ENCODE measurements at places on chromosomes 5 and 9.

DNA sequence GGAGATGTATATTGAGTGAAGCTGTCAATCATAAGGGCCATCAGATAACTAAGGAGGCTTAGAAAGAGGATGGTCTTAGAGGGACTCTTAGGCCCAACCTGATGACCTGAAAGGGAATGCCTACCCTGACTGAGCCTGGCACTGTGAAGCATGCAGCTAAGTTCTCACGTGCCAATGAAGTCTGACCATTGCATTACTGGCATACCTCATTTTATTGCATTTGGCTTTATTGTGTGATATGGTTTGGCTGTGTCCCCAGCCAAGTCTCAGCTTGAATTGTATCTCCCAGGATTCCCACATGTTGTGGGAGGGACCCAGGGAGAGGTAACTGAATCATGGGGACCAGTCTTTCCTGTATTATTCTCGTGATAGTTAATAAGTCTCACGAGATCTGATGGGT is 421.6 kb upstream of the SGCD start:
- DNase-seq = no peak

GRCh38 chr5:175680463-175680862 is 22.6 kb downstream of the HRH2 start:
- DNase-seq = no peak

DNA sequence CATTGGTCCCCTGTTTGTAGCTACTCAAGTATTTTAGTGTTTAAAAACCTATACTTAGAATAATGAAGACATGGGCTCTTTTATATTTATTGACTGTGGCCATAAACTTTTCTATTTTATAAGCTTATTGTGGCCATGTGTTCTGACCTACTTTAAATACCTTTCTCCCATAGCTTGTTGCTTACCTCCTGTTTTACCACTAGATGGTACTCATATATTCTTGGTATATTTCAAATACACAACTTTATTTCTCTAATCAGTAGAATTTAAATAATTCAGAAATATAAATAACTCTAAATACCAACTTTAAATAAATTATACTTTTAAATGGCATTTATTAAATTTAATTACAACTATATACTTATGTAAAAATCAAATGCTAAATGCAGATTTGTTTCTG is 498.0 kb downstream of the PRDM9 start:
- no peak for DNase-seq

GRCh38 chr9:112764837-112765236 is 14.3 kb downstream of the SNX30 start:
- DNase-seq = no peak

DNA sequence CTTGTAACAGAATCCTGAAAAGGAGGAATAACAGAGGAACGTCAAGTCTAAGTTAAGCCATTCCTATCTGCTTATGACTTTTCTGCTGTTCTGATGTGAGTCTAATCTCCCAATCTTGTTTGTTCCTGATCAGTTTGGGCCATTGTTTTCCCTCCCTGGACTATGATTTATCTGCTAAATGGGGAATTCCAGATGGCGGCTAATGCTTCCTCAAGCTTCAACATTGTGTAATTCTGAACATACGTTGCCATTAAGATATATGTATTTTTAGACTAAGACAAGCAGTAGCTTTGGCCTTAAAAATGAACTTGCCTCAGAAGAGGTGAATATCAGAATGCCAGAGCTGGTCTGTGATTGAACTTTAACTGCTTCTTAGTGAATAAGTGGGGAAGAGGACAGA is 142.7 kb downstream of the PRKACG start:
- DNase-seq = no peak

- no peak for DNase-seq
Observed at GRCh38 chr9:93119953-93120845, 13.9 kb downstream of the NINJ1 start.

DNA sequence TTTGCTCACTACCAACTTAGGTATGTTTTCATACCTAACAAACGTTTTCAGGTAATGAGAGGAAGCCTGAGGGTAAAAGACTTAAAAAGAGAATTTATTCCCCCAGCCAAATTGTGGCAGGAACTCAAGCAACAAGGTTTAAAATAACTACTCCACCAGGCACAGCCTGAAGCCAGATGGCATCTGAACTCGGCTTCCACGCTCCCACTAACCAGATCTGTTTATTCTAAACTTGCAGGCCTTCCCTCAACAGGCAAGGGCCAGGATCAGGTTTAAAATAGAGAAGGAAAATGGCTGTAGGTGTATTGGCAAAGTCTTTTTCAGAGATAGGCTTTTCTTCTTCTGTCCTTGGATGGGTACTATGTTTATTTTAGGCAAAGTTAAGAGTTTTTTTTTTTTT is 89.4 kb downstream of the OTULIN start:
- no peak for DNase-seq

DNA sequence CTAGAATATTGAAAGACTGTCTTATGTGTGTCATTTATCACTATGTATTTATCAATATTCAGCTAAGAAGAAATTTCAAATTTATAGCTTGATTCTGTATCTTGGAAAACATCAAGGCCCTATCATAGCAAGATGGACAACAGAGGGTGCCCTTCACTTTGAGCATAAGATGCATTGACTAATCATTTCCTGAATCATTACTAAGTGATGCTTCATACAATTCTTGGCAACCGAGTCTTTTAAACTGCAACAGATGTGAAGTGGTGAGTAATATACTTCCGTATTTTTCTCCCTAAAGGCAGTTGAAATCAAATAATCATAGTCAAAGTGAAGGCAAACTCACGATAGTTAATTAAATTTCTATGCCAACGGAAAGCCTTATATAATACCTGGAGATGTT is 318.6 kb upstream of the RGMB start:
- peak; percentile 10 for DNase-seq

GRCh38 chr9:120875954-120876841 is 790 bp downstream of the PHF19 start:
- peak; percentile 73 for DNase-seq

GRCh38 chr5:148904440-148904839 is 78.0 kb downstream of the ADRB2 start:
- DNase-seq = no peak

DNA sequence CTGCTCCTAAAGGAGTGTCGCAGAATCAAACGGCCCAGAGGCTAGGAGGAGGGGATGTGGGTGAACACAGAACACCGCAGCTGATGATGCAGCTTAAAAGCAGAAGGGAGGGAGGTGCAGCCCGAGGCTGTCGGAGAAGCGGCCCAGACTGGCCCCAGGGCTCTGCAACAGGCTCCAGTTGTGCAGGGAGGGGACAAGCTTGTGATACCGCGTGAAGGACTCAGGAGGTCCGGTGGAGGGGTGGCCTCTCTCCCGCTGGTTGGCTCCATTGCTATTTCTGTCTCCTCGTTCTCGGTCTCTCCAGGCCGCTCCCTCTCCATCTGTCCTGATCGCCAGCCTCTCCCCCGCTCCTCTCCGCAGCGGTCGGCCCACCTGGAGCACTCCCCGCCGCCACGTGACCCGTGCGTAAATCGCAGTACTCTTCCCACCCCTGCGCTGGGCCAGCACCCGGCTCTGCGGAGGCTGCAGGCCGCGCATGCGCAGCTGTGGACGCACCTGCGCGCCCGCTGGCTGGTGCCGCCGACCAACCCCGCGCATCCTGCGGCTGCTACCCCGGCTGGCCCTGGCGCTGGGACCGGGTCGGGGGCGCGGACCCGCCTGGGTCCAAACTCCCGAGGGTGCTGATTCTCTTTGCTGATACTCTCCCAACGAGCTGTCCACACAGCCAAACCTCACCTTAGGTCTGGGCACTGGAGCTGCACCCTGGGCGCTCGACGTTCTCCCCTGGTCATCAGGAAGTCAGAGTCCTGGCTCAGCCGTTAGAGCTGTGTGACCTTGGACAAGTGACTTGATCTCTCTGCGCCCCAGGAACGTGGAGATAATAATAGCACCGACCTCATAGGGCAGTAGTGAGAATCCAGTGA is 3.7 kb upstream of the STXBP1 start:
- DNase-seq = peak; percentile 67

GRCh38 chr5:65163698-65164097 is 318.0 kb downstream of the ADAMTS6 start:
- no peak for DNase-seq
